ENCODE measurements at places on chromosomes 16 and 17. TPM values are rescaled to one million over a fixed set of nuclear protein-coding genes. Genes with fewer than 3 reads are reported as not detected.

Gene SAMD14
- total RNA-seq, result not detected

Gene MT1A
- total RNA-seq, result not detected

Gene EEF2KMT
- total RNA-seq, result 6.8 TPM

Gene ACLY
- total RNA-seq, result 67.9 TPM

Gene GNGT2
- 2.8 TPM for total RNA-seq

Gene BMERB1
- total RNA-seq, result 8.2 TPM

Gene LITAFD
- total RNA-seq, result not detected

Gene PLEKHH3
- total RNA-seq, result not detected

Gene MEOX1
- total RNA-seq, result 0.51 TPM

Gene ZNF469
- total RNA-seq, result 1.1 TPM

Gene EPX
- total RNA-seq, result not detected

Gene IRX5
- not detected for total RNA-seq

DNA sequence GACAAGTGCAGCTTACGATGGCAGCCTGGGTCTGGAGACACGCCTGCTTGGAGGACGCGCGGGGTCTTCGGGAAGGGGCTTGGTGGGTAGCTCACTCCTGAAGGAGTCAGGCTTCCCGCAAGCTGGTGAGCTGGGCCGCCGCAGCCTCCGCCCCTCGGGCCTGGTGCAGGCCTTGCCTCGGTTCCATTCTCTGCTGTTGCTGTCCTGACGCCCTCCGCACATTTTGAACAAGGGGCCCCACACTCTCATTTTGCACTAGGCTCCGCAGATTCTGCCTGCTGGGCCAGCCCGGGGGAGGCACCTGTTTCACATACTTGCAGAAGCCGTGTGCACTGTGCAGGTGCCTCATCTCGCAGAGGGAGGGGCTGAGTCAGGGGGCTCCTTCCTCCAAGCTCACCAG, 31.9 kb upstream of the CBX4 start:
- no peak overlapping the region for H3K4me3 ChIP-seq
- no peaks in the 10 kb centered on the region for H3K36me3 ChIP-seq
- no peaks in the 10 kb centered on the region for H3K27me3 ChIP-seq

DNA sequence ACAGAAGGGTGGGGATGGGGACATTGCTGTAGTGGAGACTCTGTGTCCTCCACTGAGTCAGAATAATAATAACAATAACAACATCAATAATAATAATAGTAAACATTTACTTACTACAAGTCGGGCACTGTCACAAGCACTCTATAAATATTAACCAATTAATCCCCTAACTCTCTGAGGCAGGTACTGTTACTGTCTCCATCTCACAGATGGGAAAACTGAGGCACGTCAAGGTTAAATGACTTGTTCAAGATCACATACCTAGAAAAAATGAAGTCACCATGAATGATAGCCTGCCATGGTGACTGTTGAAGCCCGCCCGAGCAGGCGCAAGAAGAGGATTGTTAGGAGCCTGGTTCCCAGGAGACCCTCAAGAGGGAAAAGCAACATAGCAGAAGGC, 10.2 kb downstream of the PRR29 start:
- H3K36me3 ChIP-seq, result peaks cover 7% of the 10 kb centered on the region
- peaks cover 32% of the 10 kb centered on the region for H3K4me1 ChIP-seq
- H3K27ac ChIP-seq, result peak overlapping the region; percentile 59
- no peak overlapping the region for H3K4me3 ChIP-seq
- DNase-seq, result no peak
- no peaks in the 10 kb centered on the region for H3K27me3 ChIP-seq

DNA sequence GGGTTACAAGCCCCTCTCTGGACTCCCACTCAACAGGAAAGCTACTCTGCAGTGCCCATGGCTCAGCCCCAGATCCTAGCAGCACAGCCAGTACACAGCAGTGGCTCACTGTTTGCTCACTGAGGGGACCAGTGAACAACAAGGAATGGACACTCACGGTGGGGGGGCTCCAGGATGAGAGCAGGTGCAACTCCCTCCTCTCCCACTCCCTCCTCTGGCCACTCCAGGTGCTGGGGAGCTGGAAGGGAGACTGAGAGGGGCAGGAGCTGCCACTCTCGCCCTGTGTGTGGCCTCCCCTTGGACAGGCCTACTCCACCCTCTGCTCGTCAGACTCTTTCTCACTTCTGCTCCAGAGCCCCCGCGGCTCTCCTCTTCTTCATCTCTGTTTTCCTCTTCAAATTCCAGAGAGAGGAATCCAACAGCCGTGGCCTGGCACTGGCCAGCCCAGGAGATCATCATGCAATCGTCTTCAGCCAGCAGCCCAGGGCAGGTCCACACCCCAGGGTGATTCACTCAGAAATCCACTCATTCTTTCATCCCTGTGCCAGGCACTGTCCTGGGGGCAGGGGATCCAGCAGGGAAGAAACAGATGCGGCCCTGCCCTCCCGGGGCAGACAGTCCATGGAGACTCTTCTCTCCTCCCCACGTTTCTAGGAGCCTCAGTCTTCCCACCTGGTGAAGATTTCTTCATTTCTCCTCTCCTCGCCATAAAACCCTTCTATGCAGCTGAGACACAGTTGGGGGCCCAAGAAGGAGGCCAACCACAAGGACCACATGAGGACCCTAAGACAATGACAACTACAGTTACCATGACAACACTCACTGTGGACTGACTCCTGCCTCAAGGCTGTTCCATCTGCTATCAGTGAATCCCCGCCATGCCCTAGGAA, 30.7 kb downstream of the CFAP20 start:
- H3K4me3 ChIP-seq, result no peak overlapping the region
- H3K27ac ChIP-seq, result no peak overlapping the region
- no peaks in the 10 kb centered on the region for H3K36me3 ChIP-seq

GRCh38 chr16:9060225-9060624, 31.2 kb upstream of the HAPSTR1 start:
- H3K4me3 ChIP-seq, result no peak overlapping the region
- no peaks in the 10 kb centered on the region for H3K36me3 ChIP-seq
- H3K27ac ChIP-seq, result no peak overlapping the region
- DNase-seq, result no peak

- no peaks in the 10 kb centered on the region for H3K27me3 ChIP-seq
- H3K36me3 ChIP-seq, result no peaks in the 10 kb centered on the region
- no peak for DNase-seq
- H3K4me3 ChIP-seq, result no peak overlapping the region
- no peaks in the 10 kb centered on the region for H3K4me1 ChIP-seq
Observed at GRCh38 chr17:6186998-6187397, 116.8 kb downstream of the WSCD1 start.

GRCh38 chr16:57630407-57630797, 2.0 kb downstream of the ADGRG1 start:
- H3K4me1 ChIP-seq, result no peaks in the 10 kb centered on the region
- no peaks in the 10 kb centered on the region for H3K36me3 ChIP-seq
- H3K27me3 ChIP-seq, result peaks cover 4% of the 10 kb centered on the region

DNA sequence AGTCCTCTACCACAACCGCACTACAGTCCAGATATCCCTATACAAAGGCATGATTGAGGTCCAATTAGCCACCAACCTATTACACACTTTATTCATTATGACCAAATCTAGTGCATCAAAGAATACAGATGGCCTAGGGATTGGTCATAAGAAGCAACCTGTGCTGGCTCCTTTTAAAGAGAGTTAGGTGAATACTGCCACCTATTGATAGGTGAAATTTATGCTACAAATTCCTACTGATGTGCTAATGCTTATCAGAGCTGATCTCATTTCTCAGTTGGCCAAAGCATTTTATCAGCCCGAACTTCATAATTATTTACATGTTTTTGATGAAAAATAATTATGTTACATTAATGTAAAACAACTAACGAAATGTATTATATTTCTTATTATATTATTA, 166.3 kb downstream of the ANKFN1 start:
- no peaks in the 10 kb centered on the region for H3K27me3 ChIP-seq
- no peaks in the 10 kb centered on the region for H3K4me1 ChIP-seq
- DNase-seq, result peak; percentile 26
- no peak overlapping the region for H3K27ac ChIP-seq
- H3K4me3 ChIP-seq, result no peak overlapping the region

DNA sequence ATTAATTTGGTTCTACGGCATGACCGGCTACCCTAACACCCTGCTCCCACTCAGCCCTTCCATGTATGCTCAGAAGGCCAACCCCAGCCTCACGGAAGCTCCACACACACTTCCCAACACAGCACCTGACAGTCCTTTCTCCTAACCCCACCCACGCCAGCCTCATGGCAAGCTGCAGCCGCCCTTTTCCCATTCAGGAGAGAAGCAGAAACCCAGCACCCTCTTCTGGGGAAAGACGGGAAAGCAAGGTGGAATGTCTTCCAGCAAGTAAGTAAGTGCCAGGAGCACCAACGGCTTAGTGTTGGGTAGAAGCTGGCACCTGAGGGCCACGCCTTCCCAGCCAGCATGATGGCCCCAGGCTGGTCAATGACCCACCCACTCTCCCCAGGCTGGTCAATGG, 32.1 kb downstream of the ABR start:
- no peak for DNase-seq
- H3K27me3 ChIP-seq, result no peaks in the 10 kb centered on the region
- no peak overlapping the region for H3K27ac ChIP-seq
- H3K4me1 ChIP-seq, result no peaks in the 10 kb centered on the region
- H3K4me3 ChIP-seq, result no peak overlapping the region

- no peaks in the 10 kb centered on the region for H3K4me1 ChIP-seq
- H3K27ac ChIP-seq, result no peak overlapping the region
- no peaks in the 10 kb centered on the region for H3K27me3 ChIP-seq
- H3K36me3 ChIP-seq, result no peaks in the 10 kb centered on the region
Observed at GRCh38 chr17:76382803-76383545, 1.4 kb upstream of the SPHK1 start.

DNA sequence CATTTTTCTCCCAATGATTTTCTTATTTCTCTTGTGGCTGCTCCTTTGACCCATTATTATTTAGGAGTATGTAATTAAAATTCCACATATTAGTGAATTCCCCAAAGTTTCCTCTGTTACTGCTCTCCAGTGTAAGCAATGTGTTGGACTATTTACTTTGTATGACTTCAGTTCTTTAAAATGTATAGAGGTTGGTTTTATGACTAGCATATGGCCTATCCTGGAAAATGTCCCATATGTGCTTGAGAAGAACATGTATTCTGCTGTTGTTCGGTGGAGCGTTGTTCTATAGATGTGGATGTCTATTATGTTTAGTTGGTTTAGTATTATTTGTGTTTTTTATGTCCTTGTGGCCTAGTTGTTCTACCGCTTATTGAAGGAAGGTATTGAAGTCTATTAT, 6.0 kb upstream of the NT5M start:
- H3K27ac ChIP-seq, result no peak overlapping the region
- H3K36me3 ChIP-seq, result no peaks in the 10 kb centered on the region
- DNase-seq, result no peak
- peaks cover 4% of the 10 kb centered on the region for H3K4me1 ChIP-seq

DNA sequence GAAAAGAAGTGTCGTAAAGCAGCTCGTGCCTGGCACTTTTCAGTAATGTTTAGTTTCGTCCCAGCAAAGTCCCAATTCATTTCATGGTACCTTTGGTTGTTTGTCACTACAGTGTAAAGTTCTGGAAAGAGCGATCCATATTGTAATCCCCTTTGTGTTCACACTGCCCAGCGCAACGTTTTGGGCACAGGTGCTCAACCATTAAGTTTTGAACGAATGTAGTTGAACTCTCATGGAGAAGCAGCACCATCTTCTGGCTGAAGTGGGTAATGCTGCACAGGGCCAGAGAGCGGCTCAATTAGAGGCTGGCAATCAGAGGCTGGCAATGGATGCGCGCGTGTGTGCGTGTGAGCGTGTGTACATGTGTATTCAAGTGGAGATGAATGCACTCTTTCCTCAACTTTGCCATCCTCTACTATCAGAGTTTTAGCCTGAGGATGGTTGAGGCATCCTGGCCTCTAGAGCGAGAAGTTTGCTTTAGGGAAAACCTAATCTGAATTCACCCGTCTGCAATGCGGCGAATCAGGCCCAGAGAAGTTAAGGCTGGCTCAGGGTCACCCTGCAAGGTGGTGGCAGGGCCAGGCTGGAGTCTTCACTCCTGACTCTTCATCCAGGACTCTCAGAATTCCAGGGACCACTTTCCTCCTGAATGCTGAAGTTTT, 29.9 kb downstream of the DYNLL2 start:
- DNase-seq, result peak; percentile 66
- H3K4me3 ChIP-seq, result no peak overlapping the region
- H3K27ac ChIP-seq, result no peak overlapping the region
- no peaks in the 10 kb centered on the region for H3K36me3 ChIP-seq
- no peaks in the 10 kb centered on the region for H3K27me3 ChIP-seq

DNA sequence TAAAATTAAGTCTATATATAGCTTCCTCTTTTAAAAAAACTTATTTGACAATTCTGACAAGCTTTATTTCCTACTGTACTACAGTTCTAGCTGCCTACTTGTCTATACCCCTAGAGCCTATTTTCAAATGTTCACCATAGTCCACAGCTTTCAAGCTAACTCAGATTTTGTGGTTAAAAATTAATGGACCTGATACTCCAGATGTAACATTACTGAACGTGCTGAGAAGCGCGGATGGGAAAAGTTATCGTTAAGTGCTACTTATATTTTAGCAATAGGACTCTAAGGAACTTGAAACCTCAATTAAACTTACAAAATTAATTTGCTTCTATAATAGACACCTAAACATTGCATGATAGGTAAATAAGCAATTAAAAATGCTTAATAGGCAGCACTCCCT, 31.2 kb downstream of the GNA13 start:
- no peak for DNase-seq
- H3K27ac ChIP-seq, result no peak overlapping the region
- H3K4me3 ChIP-seq, result no peak overlapping the region
- peaks cover 61% of the 10 kb centered on the region for H3K4me1 ChIP-seq
- no peaks in the 10 kb centered on the region for H3K27me3 ChIP-seq
- H3K36me3 ChIP-seq, result no peaks in the 10 kb centered on the region

GRCh38 chr17:62824290-62825131, 16.4 kb upstream of the MARCHF10 start:
- no peak for DNase-seq
- no peaks in the 10 kb centered on the region for H3K27me3 ChIP-seq
- H3K4me3 ChIP-seq, result no peak overlapping the region
- no peak overlapping the region for H3K27ac ChIP-seq

DNA sequence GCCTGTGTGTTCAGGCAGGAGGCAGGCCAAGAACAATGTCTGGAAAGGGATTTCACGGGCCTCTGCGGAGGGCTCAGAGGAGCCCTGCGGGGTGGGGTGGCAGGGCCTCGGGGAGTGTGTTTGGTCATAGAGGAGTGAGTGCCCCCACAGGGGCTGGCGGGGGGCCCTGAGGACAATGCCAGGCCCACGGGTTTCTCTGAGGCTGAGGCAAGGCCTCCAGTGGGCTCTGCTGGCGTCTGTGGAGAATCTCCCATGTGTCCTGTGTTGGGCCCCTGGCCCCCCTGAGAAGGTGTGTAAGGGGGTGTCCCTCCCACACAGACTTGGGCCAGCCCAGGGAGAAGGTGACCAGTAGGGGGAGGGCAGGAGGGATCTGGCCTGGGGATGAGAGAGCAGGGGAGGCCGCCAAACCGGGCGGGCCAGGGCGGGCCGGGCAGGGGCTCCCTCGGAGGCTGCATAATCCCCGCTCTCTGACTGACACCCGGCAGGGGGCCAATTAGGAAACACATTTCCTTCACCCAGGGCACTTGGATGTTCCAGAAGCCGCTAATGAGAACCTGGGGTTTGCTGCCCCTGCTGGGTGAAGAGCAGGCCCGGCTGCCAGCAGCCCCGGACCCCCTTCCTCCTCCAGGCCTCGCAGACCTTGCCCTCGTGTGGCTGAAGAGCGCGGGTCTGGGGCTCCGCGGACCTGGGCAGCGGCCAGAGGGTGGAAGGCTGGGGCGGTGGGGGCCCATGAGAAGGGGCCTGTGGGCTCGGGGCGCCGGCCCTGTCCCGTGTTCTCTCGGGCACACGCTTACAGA, 204.2 kb downstream of the NTN1 start:
- H3K27ac ChIP-seq, result no peak overlapping the region
- DNase-seq, result no peak
- H3K4me1 ChIP-seq, result peaks cover 11% of the 10 kb centered on the region

GRCh38 chr16:82195917-82196494, 26.0 kb upstream of the MPHOSPH6 start:
- no peak overlapping the region for H3K4me3 ChIP-seq
- DNase-seq, result no peak
- no peak overlapping the region for H3K27ac ChIP-seq
- no peaks in the 10 kb centered on the region for H3K36me3 ChIP-seq
- no peaks in the 10 kb centered on the region for H3K4me1 ChIP-seq

Data from naive thymus-derived CD4-positive, alpha-beta T cell (primary cell).